ENCODE measurements at places on chromosomes 16 and 17.

DNA sequence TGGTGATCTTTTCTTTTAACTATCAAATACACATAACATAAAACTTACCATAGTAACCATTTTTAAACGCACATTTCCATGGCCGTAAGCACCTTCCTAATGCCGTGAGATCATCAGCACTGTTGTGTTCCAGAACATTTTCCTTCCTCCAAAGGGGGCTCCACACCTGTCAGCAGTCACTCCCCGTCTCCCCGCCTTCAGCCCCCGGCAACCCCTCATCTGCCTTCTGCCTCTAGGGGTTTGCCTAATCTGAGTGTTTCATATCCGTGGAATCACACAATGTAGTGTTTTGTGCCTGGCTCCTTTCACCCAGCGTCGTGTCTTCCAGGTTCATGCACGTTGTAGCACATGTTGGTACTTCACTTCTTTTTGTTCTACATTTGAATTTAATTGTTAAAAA, 350.1 kb upstream of the TNRC6C start:
- no peak for DNase-seq

- peak; percentile 58 for DNase-seq
These were observed 717 bp upstream of the CNP start for GRCh38 chr17:41965694-41966462.

- no peak for DNase-seq
These were observed 14.3 kb downstream of the ZNHIT3 start for GRCh38 chr17:36500745-36501225.

DNA sequence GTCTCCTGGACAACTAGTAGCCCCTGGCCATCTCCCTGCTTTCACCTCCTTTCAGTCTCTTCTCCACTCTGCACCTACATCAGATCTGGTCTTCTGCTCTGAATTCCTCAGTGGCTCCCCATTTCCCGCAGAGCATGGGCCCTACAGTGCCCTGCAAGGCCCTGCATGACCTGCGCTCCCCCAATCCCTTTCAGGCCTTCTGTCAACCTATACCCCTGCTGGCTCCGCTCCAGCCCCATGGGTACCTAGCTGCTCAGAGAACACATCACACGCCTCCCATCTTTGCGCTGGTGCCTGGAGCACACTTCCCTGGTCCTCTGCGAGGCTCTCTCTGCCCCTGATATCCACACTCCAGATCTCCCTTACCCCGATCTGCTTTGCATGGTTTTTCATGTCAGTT, 145.2 kb downstream of the KATNIP start:
- no peak for DNase-seq

DNA sequence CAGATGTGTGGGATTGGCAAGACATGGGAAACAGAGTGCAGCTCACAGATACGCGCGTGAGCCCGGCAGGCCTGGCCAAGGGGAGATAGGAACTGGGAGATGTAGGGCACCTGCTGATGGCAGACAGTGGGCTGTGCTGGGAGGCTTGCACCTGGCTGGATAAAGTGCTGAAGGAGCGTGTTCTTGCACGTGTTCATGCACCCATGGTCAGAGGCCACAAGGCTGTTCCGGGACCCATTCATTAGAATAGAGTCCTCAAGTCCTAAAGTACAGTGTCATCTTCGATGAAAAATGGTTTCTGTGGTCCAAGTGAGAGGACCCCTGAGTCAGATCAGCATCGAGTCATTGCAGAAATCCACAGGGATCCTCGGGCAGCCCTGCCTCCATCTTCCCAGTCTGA, 236.4 kb downstream of the CCDC182 start:
- DNase-seq, result no peak

GRCh38 chr17:72587773-72588511, 467.1 kb downstream of the SOX9 start:
- DNase-seq, result no peak

GRCh38 chr16:89024546-89025060, 47.6 kb upstream of the CBFA2T3 start:
- DNase-seq, result no peak

DNA sequence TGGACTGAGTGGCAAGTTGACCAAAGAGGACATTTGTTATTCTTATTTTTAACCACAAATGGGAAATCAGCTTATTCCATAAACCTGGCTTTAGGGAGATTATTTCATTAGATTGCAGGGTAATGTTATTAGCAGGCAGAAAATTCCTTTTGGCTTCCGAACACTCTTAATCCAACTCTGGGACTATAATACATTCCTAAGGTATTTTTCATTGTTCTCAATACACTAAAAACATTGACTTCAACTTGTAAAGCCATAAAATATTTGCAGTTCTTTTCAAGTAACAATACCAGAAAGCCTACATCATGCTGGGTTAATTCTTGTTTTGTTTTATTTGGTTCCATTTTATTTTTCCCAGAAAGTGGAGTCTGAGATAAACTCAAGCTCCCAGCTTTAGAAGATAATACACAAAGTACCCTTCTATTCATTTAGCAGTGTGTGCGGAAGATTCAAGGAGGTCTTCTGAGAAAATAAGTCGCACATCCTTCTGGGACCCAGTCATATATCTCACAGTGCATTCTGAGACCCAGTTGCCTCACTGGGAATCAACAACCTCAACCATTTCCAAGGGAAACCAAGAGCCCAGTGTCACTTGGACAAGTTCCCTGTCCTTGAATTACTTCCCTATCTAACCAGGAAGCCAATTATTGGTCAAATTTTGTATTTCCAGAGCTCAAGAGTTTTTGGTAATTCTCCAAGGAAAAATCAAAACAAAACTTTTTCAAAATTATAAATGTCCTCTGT, 389.6 kb upstream of the DYNLRB2 start:
- no peak for DNase-seq

GRCh38 chr17:2854143-2855055, 58.2 kb downstream of the RAP1GAP2 start:
- DNase-seq, result no peak
